ENCODE measurements at places on chromosomes 3 and 15.
A peak's percentile ranks its signal among the peaks of the same experiment; 100 is the strongest.

GRCh38 chr3:134104031-134104430 is 74.3 kb upstream of the SLCO2A1 start:
- DNase-seq: no peak

- no peak for DNase-seq
These were observed 62.2 kb downstream of the OSTN start for GRCh38 chr3:191261304-191261638.

DNA sequence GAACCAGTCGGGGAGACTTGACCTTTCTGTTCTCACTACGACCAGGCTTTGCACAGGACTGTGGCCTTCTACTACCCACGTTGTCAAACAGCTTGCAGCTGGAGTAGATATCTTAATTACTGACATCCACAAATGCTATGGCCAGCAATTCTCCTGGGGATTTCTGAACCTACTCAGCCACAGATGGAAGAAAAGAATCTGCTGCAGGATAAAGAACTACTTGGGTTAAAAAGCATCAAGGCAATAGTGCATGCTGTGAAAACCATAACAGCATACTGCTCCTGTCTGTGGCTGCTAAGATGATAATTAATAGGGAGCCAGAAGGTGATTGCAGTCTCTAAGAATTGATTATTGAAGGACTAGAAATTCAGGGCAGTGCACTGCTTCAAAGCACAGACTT is 859.2 kb upstream of the SEMA6D start:
- DNase-seq: no peak

DNA sequence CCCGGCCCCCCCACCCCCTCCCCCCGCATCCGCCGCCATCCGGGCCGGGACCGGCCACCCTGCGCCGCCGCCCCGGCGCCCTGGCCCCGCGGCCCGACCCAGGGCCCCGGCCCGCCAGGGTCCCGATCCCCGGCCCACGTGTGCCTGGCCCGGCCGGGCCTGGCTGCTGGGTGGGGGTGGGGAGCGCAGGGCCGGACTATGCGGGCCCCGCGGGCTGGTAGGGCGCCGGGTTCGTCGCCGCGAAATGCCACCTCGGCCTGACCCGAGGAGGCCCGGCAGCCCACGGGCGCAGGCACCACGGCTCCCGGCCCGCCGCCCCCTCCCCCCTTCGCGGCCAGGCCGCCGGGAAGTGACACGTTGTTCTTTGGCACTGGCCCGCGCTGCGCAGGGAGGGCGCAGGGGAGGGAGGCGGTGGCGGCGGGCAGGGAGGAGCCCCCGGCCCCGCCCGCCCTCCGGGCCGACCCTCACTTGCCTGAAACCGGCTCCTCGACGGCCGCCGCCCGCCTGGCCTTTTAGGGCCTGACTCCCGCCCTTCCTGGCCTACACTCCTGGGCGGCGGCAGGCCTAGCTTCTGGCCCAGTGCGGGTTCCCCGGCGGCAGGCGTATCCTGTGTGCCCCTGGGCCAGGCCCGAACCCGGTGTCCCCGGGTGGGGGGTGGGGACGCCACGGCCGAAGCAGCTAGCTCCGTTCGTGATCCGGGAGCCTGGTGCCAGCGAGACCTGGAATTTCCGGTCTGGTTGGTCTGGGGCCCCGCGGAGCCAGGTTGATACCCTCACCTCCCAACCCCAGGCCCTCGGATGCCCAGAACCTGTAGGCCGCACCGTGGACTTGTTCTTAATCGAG is 515 bp downstream of the EIF4G1 start:
- DNase-seq: peak; percentile 78

Data from activated CD8-positive, alpha-beta memory T cell treated with anti-CD3 and anti-CD28 coated beads, Interleukin-2, amount 50 U/mL, for 48 hours (primary cell).